ENCODE measurements at places on chromosomes 1 and 21. TPM values are rescaled to one million over a fixed set of nuclear protein-coding genes. Genes with fewer than 3 reads are reported as not detected.

PMVK gene
- 14.0 TPM for total RNA-seq

PFKFB2 gene
- total RNA-seq: 6.5 TPM

CDC20 gene
- total RNA-seq: 74.2 TPM

ACKR1 gene
- total RNA-seq: not detected

ESPN gene
- total RNA-seq: 1.9 TPM

KCNJ9 gene
- 1.3 TPM for total RNA-seq

LRRIQ3 gene
- total RNA-seq: 0.71 TPM

RAB42 gene
- total RNA-seq: 1.1 TPM

S100A7A gene
- 0.11 TPM for total RNA-seq

SPAG17 gene
- 1.5 TPM for total RNA-seq

FMO5 gene
- 4.1 TPM for total RNA-seq

OLIG2 gene
- total RNA-seq: 0.18 TPM

NPHP4 gene
- 20.6 TPM for total RNA-seq

KRTAP23-1 gene
- not detected for total RNA-seq

DNA sequence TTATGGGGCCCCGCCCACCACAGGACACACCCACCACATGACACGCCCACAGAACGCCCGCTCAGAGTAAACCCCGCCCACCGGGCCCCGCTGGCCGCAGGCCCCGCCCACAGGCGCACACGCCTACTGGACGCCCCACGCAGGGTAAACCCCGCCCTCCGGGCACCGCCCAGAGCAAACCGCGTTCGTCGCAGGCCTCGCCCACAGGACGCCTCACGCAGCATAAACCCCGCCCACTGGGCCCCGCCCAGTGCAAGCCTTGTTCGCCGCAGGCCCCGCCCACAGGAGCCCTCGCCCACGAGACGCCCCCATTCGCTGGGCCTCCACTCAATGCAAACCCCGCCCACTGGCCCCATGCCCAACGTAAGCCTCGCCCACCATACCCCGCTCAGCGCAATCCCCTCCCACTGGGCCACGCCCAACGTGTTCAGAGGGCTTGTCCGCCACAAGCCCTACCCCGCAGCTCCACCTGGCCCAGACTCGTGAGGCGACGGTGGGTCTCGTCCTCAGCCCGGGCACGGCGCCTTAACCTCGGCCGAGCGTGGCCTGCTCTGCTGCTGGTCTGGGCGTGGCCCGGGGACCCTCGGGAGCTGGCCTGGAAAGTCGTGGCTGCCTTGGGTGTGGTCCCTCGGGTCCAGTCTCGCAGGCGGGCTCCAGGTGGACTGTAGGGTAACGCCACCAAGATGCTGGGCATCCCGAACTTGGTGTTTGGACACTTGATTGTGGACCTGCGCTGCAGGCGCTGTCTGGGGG, 401 bp upstream of the TMEM52 start:
- peak; percentile 82 for ATAC-seq

DNA sequence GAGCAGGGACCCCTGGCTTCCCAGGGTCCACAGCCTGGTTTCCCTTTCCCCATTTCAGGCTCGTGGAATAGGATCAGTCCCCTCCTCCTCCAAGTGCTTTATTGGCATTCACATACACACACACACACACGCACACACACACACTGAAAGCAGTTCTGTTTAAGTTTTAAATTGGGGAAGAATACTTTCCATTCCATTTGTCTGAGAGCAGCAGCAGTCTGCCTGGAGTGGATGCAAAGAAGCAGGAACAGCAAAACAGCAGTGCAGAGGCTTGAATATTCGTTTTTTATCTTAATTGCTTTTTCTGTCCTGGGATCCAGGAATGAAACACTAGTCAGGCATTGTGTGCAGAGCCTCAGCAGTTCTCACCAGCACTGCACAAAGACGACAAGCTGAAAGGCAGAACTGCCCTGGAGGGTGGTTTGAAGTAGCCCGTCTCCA, 7.1 kb downstream of the CYB561D1 start:
- peak; percentile 20 for ATAC-seq

GRCh38 chr1:169146576-169147214, 40.2 kb downstream of the ATP1B1 start:
- no peak for ATAC-seq

- peak; percentile 79 for ATAC-seq
Measured at GRCh38 chr1:244100704-244101453, 49.8 kb downstream of the ZBTB18 start.

- ATAC-seq: peak; percentile 7
Measured at GRCh38 chr1:227793948-227794816, 21.3 kb upstream of the PRSS38 start.

DNA sequence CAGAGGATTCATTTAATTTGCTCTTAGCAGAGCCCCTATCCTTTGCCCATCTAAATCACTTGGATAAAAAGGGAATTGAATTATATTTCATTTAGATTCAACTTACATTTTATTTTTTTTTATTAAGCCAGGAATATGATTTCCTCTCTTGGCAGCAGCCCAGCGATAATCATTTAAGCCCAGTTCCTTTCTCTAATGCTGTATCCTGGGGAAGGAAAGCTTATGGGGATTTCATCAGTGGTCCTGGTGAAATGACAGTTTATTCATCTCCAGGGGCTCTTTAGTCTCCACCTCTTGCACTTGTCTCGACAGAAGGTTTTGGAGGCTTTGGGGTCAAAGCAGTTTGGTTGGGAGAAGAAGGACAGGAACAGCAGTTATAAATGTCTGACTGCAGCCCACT, 50.4 kb upstream of the LRRC8D start:
- ATAC-seq: no peak

- ATAC-seq: peak; percentile 87
Measured at GRCh38 chr1:53956308-53957168, 10.4 kb downstream of the LRRC42 start.

GRCh38 chr1:206480211-206480610, 9.9 kb downstream of the IKBKE start:
- ATAC-seq: no peak

DNA sequence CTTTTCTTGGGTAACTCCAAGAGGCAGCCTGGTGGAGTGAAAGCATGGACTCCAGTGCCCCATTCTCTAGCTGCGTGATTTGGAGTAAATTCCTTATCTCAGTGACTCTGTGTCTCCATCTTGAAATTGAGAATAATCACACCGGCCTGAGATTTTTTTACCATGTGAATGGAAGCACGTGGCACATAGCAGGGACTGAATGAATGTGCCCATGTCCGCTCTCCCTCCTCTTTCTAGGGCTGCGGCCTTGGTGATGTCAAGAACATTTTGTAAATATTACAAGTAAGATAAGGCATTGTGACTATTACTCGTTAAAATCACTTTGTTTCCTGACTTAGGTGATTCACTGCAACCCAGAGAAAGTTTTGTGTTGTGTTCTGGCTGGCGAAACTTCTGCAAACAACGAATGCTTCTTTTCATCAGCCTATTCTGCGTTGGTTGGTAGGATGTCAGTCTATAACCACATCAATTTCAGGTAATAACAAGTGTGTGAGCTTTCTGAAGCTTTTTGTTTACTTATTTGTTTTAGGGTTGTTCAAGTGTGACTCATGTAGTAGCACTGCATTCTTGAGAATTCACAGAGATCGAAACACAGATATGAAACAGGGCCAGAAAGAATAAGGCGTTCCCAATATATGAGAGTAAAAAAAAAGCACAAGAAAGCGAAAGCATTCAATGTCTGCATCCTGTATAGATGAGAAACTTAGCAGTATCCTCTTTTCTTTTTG, 135.7 kb upstream of the SLC45A1 start:
- ATAC-seq: peak; percentile 19

- ATAC-seq: peak; percentile 49
Measured at GRCh38 chr1:238396140-238396539, 505.4 kb upstream of the ZP4 start.

DNA sequence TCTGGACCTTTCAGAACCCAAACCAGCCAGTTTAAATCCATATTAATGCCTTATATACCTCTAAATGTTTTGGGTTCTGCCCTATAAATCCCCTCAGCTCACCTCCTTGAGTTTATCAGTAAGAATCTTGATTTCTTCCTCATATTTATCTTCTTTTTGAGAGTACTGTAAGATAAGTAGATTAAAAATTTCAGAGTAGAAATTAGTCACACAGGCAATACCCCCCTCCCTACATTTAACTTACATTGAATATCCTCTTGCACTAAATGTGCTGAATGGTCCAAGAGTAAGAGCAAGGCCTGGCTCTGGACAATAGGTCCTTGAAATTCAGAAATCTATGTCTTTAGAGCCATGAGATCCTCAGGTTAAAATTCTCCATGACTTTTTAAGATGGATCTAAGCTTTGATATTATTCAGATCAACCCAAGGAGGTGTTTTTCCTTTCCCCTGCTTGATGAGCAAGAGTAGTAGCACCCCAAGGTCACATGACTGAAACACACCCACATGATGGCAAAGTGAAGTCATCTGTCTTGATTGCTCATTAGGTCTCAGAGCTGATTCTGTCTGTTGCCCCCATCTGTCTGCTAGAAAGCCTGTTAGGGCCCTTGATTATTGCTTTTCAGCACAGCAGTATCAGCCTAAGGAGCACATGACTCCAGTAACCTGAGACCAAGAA, 15.8 kb upstream of the NUP210L start:
- ATAC-seq: no peak

DNA sequence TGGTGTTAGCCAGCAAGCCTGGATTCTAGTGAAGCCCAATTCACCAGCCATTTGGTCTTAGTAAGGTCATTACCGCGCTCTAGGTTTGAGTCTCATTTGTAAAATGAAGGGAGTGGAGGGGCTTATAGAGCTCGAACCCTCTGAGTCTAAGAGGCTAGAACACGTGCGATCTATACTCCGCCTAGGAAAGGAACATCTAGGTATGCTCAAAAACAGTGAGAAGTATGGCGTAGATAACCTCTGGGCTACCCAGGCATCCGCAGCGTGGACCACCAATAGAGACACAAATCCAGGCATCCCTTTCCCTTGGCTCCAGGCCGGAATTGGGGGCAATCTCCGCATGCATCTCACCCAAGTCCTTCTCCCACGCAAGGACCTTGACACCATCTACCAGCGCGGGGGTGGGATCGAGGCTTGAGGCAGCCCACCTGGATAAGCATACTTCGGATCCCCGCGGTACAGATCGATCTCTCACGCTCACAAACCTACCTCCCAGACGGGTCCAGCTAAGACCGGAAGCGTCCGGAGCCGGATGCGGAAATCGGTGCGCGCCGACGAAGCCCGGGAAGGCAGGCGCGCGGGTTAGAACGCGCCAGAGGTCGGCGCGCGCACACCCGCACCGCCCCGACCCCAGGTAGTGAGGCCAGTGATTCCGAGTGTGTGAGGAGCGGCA, at the start of gene METTL25B:
Gene METTL25B, plus strand, starts transcription at position 544 of the 673 bp plus-strand sequence. CDS start 636 bp downstream, outside the sequence.
- peak; percentile 72 for ATAC-seq

DNA sequence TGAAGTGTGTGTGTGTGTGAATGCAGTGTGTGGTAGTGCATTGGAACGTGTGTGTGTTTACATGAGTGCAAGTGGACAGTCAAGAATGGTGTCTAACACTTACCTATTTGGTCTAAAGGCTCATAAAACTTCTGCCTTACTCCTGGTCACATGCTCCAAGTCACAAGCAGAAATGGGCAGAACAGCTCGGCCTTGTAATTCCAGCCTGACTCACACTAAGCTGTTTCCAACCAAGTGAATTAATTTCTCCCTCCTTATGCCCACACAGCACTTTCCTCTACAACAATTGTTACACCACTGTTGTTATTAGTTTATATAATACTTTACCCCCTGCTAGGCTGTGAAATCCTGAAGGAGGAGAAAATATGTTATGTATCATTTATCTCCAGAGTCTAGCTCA, 43.8 kb downstream of the DDR2 start:
- ATAC-seq: peak; percentile 74

GRCh38 chr1:54865238-54866073, 21.5 kb downstream of the DHCR24 start:
- ATAC-seq: no peak

GRCh38 chr1:213277036-213277435, 226.0 kb downstream of the RPS6KC1 start:
- ATAC-seq: no peak

DNA sequence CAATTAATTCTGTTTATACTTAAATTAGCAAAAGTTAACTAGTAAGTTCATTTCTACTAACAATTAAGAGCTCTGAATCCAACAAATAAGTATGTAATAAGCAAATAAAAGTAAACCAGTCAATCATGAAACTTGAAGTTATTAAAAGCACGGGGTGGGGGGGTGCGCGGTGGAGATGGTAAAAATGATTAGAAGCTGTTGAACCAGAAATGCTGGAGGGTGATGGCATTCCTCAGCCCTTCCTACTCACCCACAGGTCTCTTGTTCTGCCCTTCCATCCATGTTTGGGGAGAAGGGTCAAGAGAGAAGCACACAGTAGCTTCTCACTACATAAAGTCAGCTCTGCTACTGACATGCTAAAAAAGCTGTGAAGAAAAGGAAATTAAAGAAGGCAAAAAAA, 63.5 kb downstream of the AKT3 start:
- ATAC-seq: no peak

GRCh38 chr1:91622616-91623015, 122.0 kb downstream of the CDC7 start:
- ATAC-seq: no peak

DNA sequence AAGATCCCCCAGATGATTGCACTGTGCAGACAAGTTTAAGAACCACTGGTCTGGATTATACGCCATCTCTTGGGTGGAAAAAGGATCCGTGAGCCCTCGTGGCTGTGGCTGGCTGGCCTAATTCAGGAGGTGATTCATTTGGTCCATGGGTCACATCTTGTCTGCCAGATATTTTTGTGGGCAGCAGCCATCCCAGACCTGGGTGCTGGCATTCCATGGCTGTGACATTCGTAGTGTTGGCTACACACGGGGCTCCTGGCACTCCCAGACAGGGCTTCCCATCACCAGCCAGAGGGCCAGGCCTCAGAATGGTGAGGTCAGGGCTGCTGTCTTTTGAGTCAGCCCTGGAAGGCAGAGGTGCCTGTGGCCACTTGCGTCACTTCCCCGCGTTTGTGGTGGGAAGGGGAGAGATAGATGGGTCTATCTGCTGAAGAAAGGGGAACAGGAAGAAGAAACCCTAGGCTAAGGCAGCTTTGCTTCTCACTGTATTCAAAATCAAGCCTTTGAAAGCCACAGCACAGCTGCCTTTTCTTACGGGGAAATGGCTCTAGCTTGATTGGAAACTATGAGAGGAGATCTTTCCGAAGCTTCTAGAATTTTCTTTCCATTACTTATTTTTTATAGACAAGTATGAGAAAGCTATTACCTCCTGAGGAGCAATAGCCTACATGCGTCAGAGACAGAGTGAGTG, 32.4 kb downstream of the EIF2D start:
- no peak for ATAC-seq

- no peak for ATAC-seq
Measured at GRCh38 chr1:232140419-232141166, 489.3 kb downstream of the SIPA1L2 start.

DNA sequence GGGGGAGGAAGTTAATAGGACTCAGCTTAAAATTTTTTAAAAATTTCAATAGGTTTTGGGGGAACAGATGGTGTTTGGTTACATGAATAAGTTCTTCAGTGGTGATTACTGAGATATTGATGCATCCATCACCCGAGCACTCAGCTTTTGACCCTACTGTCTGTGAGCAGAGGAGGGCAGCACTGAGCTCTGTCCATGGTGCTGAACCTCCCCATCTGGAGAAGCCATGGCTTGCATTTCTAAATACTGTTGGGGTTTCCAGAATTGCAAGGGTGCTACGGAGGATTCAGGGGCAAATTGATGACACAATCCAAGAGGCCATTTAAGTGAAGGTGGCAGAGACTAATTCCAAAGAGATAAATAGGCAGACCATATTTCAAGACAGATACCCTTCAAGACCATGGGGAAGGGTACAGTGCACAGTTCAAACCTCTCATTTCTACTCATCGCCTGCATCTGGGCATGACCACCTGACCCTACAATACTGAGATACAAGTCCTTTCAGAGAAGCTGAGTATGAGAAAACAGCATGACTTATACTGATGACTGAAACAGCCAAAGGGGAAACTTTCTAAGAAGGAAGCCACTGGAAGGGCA, 17.2 kb downstream of the SYT2 start:
- peak; percentile 49 for ATAC-seq

GRCh38 chr1:84573481-84573966, 716 bp downstream of the CTBS start:
- ATAC-seq: no peak
